ENCODE measurements at places on chromosomes 2 and 18.

- no peak for DNase-seq
- no peaks in the 10 kb centered on the region for H3K36me3 ChIP-seq
- no peak overlapping the region for H3K27ac ChIP-seq
Observed at GRCh38 chr2:191749181-191749540, 71.2 kb downstream of the NABP1 start.

GRCh38 chr2:68018727-68019126 is 44.1 kb downstream of the C1D start:
- no peaks in the 10 kb centered on the region for H3K4me1 ChIP-seq
- H3K27me3 ChIP-seq, result peaks cover 9% of the 10 kb centered on the region
- H3K4me3 ChIP-seq, result no peak overlapping the region
- no peak for DNase-seq

DNA sequence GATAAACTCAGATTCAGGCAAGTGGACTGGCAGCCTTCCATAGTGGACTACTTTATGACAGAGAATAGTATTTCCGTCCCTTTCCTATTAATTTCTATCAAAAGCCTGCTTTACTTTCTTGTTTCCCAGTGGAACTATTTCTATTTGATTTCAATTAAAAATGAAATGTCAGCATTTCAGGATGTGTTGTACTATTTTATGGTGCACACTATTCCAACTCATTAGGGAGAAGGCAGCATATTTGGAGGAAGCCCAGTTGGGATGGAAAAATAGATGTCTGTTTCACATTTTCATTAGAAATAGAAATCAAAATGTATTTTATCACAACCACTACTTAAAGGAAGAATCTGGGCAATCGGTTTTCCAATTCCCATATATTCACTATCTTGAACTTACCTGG is 37.9 kb upstream of the TCF4 start:
- no peaks in the 10 kb centered on the region for H3K4me1 ChIP-seq
- H3K36me3 ChIP-seq, result no peaks in the 10 kb centered on the region
- no peak overlapping the region for H3K27ac ChIP-seq
- no peak overlapping the region for H3K4me3 ChIP-seq

GRCh38 chr2:217901400-217901799 is 101.4 kb downstream of the TNS1 start:
- no peaks in the 10 kb centered on the region for H3K4me1 ChIP-seq
- DNase-seq, result no peak

DNA sequence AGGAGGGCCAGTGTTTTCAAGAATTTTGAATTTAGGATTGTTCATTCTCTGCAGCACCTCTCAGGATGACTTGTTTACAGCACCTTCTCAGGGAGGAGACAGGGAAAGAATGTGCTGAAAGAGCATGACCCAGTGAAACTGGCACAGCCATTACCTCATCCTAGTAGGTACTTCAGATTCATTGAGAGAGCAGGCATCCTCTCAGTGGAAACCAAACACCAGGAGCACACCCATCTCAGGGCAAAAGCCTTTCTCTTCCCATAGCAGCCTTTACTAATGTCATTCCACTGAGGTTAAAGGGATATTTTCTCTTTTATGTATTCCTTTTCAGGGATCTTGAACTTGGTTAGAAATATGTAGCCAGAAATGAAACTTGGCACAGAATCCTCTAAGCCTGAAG is 2.6 kb downstream of the MAP2 start:
- no peak for DNase-seq
- H3K36me3 ChIP-seq, result no peaks in the 10 kb centered on the region
- H3K27ac ChIP-seq, result no peak overlapping the region

DNA sequence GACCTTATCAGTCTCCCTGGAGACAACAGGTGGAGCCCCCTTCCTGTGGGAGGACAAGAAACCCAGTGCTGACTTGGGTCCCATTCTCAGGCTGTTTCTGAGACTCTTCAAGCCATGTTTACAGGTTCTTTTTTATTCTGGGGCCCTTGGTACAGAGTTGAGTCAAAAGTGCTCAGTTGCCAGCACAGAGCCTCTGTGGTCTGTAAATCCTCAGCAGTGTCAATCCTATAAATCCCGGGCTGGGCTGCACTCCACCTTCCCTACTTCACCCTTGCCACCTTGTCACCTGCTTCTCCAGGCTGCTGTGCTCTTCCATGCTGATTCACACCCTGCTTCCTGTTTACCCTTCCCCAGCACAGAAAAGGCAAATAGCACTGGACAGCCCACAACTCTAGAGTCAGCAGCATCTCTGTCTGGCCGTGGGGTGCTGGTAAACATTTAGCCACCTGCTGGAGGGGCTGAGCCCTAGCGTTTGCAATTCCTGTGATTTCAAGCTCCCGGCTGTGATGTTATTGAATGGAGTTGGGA is 74.7 kb downstream of the TNFRSF11A start:
- H3K36me3 ChIP-seq, result peaks cover 5% of the 10 kb centered on the region
- H3K4me1 ChIP-seq, result peaks cover 60% of the 10 kb centered on the region
- DNase-seq, result no peak
- H3K4me3 ChIP-seq, result no peak overlapping the region
- H3K27ac ChIP-seq, result peak overlapping the region; percentile 20

DNA sequence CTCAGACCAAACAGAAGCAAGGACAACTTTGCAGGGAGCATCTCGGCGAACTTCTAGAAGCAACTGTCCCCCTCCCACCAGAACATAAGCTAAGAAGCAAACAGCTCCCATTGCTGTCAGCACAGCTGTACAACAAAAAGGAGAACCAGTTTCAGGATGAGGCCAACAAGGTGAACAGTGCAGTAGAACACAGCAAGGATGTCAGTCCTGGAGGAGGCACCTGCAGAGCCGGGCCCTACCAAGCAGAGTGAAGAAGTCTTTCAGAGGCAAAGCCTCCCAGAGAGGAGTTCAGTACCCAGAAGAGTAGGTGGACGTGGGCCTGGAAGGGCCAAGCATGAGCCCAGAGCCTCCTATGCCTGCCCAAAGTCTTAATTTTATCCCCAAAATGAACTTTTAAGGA is 1.0 kb downstream of the PASK start:
- H3K27ac ChIP-seq, result peak overlapping the region; percentile 74
- H3K36me3 ChIP-seq, result peaks cover 20% of the 10 kb centered on the region
- H3K4me1 ChIP-seq, result peaks cover 33% of the 10 kb centered on the region

DNA sequence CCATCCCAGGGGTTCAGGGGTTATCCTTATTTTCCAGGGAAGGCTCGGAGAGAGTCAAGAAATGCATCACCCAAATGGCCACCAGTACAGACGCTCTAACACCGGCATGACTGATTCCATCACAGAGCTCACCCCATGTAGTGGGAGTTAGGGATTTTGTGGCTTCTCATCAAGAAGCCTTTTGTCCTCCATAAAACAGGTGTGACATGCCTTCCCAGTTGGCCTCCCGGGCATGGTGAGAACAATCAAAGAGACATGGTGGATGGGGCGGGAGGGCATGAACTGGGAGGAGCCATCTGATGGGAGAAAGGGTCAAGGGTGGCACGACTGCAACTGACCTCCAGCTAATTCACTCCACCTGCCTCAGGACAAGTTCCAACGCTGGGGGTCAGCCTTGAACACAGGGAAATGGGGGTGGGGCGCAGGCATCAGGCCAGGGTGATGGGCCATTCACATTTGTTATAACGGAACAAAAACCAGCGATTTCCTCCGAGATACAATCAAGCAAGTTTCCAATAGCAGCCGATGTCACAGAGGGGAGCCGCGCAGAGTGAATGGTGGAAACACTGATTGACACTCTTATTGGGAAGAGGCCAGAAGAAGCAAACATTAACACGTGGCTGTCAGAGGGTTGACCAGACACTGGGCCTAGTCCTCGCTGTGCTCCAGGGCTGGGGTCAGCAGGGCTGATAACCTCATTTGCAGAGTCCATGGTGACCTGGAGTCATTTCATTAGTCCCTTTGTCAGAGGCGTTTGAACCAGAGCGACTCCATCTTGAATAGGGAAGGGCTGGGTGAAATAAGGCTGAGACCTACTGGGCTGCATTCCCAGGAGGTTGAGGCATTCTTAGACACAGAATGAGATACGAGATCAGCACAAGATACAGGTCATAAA is 80.5 kb upstream of the HPCAL1 start:
- DNase-seq, result no peak
- no peaks in the 10 kb centered on the region for H3K4me1 ChIP-seq
- no peaks in the 10 kb centered on the region for H3K27me3 ChIP-seq
- no peak overlapping the region for H3K4me3 ChIP-seq

DNA sequence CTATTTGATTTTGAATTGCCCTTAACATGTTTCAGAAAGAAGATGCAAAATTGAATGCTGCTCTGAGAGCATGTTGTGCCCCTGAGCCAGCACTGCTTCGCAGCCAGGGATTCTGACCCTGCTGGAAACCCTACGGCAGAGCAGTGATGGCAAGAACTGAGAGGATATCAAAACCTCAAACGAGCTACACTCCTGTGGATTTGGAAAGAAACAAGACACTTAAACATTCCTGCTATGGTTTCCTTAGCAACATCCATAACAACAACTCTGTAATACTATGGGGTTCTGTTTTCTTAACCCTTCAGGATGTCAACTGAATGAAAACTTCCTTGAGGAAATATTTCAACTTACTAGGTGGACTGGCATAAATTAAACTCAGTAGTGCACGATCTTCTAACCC is 649.1 kb downstream of the NYAP2 start:
- DNase-seq, result no peak
- H3K27ac ChIP-seq, result no peak overlapping the region
- no peak overlapping the region for H3K4me3 ChIP-seq
- H3K27me3 ChIP-seq, result no peaks in the 10 kb centered on the region
- H3K36me3 ChIP-seq, result no peaks in the 10 kb centered on the region

DNA sequence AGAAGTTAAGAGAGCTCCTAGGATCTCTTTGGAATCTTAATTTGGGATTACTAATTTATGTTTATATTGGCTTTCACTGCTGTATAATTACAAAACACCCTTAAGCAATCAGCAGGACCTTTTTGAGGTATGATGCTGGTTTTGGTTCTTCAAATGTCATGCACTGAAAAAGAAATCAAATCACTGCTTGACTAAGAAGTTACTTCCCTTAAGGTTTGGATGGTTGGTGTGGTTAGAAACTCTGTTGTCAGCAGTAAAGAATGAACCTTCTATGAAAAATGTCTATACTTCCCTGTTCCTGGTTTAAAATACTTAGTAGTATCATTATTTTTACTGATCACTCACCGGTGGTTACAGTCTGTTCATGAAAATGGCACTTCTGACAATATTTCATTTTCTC is 5.5 kb downstream of the COLEC12 start:
- no peak overlapping the region for H3K4me3 ChIP-seq
- no peak overlapping the region for H3K27ac ChIP-seq
- no peak for DNase-seq

GRCh38 chr2:156340377-156340776 is 7.9 kb upstream of the NR4A2 start:
- peaks cover 55% of the 10 kb centered on the region for H3K4me1 ChIP-seq
- H3K4me3 ChIP-seq, result peak overlapping the region; percentile 87
- H3K27me3 ChIP-seq, result no peaks in the 10 kb centered on the region

DNA sequence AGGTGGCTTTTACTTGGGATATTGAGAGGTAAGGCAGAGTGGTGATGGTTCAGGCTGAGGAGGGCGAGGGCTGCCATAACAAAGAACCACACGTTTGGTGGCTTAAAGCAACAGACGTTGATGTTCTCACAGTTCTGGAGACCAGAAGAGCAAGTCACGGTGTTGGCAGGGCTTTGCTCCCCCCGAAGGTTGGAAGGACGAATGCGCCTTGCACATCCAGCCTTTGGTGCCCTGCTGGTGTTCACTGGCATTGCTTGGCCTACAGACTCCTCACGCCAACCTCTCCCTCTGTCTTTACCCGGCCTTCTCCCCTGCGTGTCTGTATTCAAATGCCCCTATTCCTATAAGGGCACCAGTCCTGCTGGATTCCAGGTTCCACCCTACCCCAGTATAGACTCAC is 125.4 kb downstream of the TPO start:
- H3K4me3 ChIP-seq, result no peak overlapping the region
- no peaks in the 10 kb centered on the region for H3K27me3 ChIP-seq
- no peaks in the 10 kb centered on the region for H3K4me1 ChIP-seq
- DNase-seq, result no peak

DNA sequence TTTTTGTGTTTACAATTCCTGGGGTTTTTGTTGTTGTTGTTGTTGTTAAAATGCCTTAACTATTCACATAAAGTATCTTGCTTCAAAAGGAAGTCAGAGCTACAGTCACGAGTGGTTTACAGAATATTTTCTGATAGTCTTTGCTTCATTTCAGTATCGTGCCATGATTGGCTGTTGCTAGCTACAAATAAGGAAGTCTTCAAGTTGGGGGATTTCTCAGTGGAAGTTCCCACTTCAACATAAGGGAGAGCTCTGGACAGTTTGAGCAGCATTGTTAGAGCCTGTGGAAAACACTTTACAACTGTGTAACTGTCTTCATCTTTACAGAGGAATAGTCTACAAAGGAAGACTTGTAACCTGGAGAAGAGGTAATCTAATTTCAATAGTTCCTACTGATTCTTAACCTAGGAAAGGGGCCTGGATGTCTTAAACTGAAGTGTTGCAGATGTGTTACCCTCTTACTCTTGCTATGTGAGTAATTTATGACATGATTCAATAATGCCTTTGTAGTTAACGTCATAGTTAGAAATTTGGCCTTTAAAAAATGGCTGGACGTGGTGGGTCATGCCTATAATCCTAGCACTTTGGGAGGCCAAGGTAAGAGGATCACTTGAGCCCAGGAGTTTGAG is 23.4 kb upstream of the TANK start:
- DNase-seq, result no peak
- peaks cover 21% of the 10 kb centered on the region for H3K36me3 ChIP-seq
- peak overlapping the region; percentile 96 for H3K27ac ChIP-seq

DNA sequence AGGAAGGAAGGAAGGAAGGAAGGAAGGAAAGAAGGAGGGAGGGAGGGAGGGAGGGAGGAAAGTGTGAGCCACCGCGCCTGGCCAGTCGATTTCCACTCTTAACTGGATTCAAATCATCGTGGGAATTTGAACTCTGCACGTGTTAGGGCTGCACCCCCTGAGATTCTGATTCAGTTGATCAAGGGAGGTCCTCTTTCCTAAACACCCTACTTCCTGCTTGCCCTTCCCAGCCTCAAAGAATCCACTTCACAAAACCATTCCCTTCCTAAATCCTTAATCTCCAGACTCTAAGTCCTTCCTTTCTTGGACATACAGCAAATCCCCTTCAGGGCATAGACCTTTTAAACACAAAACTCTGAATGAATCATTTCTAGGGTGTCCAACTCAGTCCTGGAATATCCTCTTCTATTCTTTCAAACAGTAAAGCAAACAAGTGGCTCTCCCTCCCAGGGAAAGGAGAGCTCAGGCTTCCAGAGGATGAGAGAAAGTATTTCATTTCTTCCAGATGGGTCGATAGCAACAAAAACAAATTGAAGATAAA is 68.2 kb upstream of the MBOAT2 start:
- no peak overlapping the region for H3K27ac ChIP-seq
- no peaks in the 10 kb centered on the region for H3K4me1 ChIP-seq

- H3K27ac ChIP-seq, result no peak overlapping the region
- no peak overlapping the region for H3K4me3 ChIP-seq
- no peak for DNase-seq
- H3K36me3 ChIP-seq, result peaks cover 13% of the 10 kb centered on the region
- peaks cover 14% of the 10 kb centered on the region for H3K4me1 ChIP-seq
- H3K27me3 ChIP-seq, result no peaks in the 10 kb centered on the region
Observed at GRCh38 chr18:79275992-79276391, 119.7 kb upstream of the NFATC1 start.

- no peak overlapping the region for H3K4me3 ChIP-seq
- H3K27ac ChIP-seq, result no peak overlapping the region
- H3K36me3 ChIP-seq, result no peaks in the 10 kb centered on the region
- no peak for DNase-seq
- no peaks in the 10 kb centered on the region for H3K27me3 ChIP-seq
- H3K4me1 ChIP-seq, result no peaks in the 10 kb centered on the region
Observed at GRCh38 chr2:49807689-49808088, 653.4 kb upstream of the FSHR start.

GRCh38 chr2:3587432-3587831 is 7.5 kb upstream of the COLEC11 start:
- no peak overlapping the region for H3K27ac ChIP-seq
- no peaks in the 10 kb centered on the region for H3K27me3 ChIP-seq
- no peak overlapping the region for H3K4me3 ChIP-seq
- H3K4me1 ChIP-seq, result peaks cover 5% of the 10 kb centered on the region
- no peak for DNase-seq

Data from activated T-helper 2 cell treated with anti-CD3 and anti-CD28 coated beads, Interferon-gamma antibody, Interleukin-2, Interleukin-4, amounts not matched to agents 10 μg/mL and 5 μg/mL and 100 μg/mL, durations not matched to agents 14 hours and 24 hours and 36 hours (primary cell).